Left lung (tissue), 14 donors: ENCODE measurements at places on chromosomes 11 and 22. TPM values are rescaled to one million over a fixed set of nuclear protein-coding genes. Genes with fewer than 3 reads are reported as not detected.

DNA sequence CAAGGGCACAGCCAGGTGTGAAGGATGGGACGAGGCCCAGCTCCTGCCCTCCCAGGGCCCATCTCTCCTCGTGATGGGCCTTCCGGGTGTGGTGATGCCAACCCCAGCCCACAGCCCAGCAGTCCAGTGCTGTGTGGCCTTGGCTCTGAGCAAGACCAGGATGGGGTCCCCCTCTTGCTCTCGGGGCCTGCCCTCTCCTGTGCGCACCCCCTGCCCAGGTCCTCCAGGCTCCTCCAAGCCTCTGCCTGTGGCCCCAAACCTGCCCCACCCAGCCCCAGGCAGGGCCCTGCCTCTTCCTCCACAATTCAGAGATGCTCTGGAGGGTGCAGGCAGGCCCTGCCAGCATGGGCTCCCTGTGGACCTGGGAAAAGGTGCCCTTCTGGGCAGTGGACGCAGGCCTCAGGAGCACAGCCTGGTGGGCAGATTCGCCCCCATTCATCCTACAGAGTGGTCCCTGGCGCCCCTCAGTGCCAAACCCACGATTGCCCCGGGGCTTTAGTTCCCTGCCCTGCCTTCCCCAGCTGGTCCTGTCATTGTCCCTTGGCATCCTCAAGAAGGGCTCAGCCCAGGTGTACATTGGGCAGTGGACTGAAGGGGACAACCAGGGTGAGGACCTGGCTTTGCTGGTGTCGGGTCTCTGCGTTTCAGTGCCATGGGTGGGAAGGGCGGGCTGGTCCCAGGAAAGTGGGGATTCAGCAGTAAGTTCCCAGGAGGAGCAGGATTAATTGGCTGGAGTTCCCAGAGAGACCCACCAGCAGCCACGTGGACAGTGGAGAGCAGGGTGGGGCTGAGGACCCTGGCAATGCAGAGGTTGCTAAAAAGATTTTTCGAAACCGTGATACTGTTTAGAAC lies 19.8 kb downstream of the EIF1AD start:
- H3K4me1 ChIP-seq, result no peaks in the 10 kb centered on the region
- no peak for DNase-seq

GRCh38 chr11:3158131-3158591 lies 6.9 kb downstream of the OSBPL5 start:
- H3K36me3 ChIP-seq, result no peaks in the 10 kb centered on the region
- H3K4me3 ChIP-seq, result no peak overlapping the region
- H3K27ac ChIP-seq, result no peak overlapping the region
- H3K4me1 ChIP-seq, result peaks cover 29% of the 10 kb centered on the region

DNA sequence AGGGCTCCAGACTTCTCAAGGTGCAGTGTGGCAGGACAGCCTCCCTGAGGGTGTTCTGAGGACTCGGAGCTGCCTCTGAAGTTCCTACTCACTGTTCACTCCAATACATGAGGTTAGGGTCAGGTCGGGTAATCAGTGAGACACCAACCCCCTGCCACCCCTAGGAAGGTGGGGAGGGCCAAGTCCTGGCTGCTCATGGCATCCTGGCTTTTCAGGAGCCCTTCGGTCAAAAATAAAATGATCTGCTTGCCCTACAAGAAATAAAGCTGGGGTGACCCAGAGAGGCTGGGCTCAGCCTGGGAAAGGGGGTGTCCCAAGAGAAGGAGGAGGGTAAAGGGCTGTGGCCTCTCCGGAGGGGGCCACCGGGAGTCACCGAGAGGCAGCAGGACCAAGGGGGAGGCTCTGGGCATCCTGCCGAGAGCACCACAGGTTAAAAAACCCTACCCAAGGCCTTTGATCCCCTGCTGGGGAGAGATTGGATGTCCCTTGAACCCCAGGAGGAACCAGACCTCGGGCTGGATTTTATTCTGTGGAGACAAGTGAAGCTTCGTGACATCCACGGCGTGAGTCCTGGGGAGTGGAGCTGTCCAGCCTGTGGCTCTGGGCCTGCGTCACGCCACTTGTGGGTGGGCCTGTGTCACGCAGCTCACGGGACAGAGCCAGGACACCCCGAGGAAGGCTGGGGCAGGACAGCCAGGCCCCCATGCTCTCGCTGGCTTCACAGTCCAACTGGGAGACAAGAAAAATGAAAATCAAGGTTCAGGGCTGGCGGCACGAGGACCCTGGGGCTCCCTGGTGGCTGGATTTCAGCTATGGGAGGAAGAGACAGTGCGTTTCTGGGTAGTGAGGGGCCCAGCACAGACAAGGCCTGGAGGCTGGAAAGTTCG lies 102.2 kb upstream of the FGF3 start:
- no peaks in the 10 kb centered on the region for H3K27me3 ChIP-seq
- peaks cover 12% of the 10 kb centered on the region for H3K4me1 ChIP-seq
- peak; percentile 41 for DNase-seq
- no peaks in the 10 kb centered on the region for H3K36me3 ChIP-seq
- no peak overlapping the region for H3K4me3 ChIP-seq

CEND1 gene
- total RNA-seq, result 0.47 TPM

NXPE1 gene
- not detected for total RNA-seq

DEUP1 gene
- total RNA-seq, result 0.50 TPM
